GOT3 (cell line): ENCODE measurements at places on chromosomes 4 and X.
A peak's percentile ranks its signal among the peaks of the same experiment; 100 is the strongest.

GRCh38 chr4:4574792-4575191 is 32.9 kb upstream of the STX18 start:
- no peak for DNase-seq

- no peak for DNase-seq
These were observed 191.7 kb upstream of the GPC4 start for GRCh38 chrX:133606990-133607389.

- no peak for DNase-seq
These were observed 84.0 kb upstream of the BMP2K start for GRCh38 chr4:78691971-78692821.

GRCh38 chr4:75848891-75849290 is 53.4 kb downstream of the PPEF2 start:
- peak; percentile 6 for DNase-seq

DNA sequence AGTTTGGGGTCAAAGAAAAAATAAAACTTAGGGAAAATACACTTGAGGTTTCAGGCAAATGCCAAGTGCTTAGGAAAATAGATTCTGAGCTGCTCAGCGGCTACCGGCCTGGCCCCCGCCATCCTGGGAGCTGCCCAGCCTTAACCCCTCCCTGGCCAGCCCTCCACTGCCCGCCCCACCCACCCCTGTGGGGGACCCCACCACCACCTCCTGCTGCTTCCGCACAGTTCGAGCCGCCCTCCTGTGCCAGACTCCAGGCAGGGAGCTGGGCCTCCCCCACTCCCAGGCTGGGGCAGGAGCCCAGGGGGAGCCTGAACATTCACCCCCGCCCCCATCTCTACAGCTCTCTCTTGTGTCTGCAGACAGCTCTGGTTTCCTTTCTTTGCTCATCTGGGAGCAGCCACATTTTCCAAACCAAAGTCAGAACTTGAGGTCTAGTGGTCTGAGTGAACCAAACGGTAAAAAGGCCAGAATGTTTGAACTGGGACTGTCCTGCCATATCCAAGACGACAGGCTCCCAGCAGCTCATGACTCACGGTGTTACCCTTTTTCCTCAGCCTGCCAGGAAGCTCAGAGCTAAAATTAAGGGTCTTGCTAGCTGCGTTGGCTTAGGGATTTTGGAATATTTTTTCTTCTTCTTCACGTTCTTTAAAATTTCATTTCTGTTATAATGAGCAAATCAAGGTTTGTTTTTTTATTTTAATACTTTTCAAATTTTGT is 4.7 kb upstream of the FGFR3 start:
- DNase-seq, result no peak

- no peak for DNase-seq
These were observed 2.2 kb downstream of the GRIA2 start for GRCh38 chr4:157222771-157223160.

GRCh38 chr4:54823616-54824015 is 165.9 kb downstream of the KIT start:
- DNase-seq, result no peak

DNA sequence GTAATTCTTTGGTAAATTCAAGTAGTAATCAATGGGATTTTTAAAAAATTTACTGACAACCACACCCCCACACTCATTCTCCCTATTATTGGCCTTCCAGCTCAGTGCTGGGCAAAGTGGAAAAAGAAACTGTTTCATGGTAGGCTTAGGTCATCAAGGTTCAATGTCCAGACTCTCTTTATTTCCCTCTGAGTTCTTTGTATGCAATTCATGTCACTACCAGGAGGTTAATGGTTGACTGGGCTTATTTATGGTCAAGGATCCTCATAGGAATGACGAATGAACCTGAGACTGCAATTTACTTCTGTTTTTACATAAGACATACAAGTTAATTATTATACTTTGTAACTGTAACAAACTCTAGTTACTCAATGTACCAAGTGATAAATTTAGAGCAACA is 403.2 kb downstream of the KLHL13 start:
- no peak for DNase-seq

- DNase-seq, result no peak
These were observed 46.7 kb downstream of the C4orf46 start for GRCh38 chr4:158624889-158625478.

GRCh38 chr4:38860788-38861424 is 4.3 kb upstream of the TLR6 start:
- DNase-seq, result no peak

DNA sequence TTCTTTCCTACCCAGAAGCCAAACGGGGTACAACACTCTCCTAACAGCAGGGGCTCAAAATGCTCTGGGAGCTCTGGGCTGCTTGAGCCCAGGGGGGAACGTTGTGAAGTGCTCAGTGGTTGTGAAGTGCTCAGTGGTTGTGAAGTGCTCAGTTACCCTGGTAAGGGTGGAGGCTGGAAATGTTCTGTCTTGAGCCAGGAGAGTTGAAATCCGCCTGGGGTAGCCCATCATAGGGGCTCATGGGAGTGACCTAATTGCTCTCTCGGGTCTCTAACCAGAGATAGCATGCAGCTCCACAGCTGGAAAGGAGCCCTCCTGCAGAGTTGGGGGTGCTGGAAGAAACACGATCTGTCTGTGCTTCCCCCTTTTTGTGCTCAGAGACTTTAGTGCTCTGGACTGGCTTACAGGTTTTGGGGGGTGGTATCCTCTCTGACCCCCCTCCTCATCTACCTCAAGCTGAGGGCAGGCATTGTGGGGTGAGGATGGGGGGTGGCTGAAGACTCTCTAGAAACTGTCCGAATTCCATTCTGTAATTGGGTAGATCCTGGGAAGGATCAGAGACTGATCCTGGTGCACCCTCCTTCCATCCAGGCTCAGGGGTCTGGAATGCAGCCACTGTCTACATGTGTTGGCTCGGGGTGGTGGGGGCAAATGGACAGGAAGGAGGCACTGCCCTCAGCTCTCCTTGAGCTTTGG is 2.7 kb downstream of the EFNB1 start:
- DNase-seq, result no peak

- DNase-seq, result no peak
These were observed 389.7 kb upstream of the PABPC4L start for GRCh38 chr4:134591326-134591725.

DNA sequence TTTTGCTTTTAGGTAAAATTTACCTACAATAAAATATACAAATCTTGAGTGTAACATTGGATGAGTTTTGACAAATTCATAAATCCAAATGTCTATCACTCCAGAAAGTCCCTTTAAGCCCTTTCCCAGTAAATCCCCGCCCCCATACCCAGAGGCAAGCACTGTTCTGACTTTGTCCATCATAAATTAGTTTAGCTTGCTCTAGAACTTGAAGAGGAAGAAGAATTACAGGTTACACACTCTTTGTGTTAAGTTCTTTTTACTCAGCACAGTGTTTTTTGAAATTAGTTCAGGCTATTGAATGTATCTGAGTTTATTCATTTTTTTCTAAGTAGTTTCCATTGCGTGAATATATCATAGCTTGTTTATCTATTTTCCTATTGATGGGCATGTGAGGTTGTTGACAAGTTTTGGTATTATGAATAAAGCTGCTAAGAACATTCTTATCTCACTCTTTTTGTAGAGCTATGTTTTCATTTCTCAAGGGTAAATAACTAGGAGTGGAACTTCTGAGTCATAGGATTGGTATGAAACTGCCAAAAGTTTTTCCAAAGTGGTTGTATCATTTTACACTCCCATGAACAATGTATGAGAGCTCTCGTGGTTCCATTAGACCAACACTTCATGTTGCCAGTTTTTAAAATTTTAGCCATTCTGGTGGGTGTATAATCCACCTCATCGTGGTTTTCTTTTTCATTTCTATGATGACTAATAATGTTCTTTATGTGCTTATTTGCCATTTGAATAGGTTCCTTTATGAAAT is 22.4 kb upstream of the HPSE start:
- DNase-seq, result no peak

- DNase-seq, result no peak
These were observed 842.8 kb downstream of the CCSER1 start for GRCh38 chr4:90970021-90970420.

GRCh38 chrX:120452131-120452530 is 17.0 kb downstream of the LAMP2 start:
- DNase-seq, result no peak

- no peak for DNase-seq
These were observed 136.4 kb downstream of the MAPK10 start for GRCh38 chr4:86223472-86223871.

GRCh38 chrX:119647552-119648420 is 41.6 kb upstream of the NKRF start:
- no peak for DNase-seq

DNA sequence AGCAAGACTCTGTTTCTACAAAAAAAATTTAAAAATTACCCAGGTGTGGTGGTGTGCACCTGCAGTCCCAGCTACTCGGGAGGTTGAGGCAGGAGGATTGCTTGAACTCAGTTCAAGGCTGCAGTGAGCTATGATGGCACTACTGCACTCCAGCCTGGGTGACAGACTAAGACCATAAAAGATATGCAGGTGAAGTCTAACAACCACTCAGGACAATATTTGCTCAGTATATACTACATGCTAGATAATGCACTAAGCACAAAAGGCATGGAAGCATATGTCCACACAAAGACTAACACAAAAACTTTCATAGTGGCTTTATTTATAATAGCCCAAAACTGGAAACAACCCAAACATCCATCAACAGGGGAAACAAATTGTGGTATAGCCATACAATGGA is 57.7 kb upstream of the TXK start:
- no peak for DNase-seq

DNA sequence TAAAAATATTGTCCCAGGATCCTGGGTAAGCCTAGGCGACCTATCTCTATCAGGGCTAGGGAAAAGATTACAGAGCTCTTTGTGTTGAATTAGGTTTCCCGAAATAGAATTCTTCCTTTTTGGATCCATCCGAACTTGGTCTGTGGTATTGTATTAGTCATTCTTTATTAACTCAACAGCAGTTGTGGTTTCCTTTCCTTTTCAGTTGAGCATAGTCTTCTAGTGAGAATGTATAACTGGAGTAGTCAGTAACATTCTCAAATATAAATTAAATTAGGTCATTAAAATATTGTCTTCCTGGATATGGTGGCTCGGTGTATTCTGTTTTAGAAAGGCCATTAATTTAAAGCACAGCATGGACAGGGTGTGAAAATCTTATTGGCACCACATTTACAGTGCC is 520.4 kb downstream of the NLGN4X start:
- DNase-seq, result no peak

DNA sequence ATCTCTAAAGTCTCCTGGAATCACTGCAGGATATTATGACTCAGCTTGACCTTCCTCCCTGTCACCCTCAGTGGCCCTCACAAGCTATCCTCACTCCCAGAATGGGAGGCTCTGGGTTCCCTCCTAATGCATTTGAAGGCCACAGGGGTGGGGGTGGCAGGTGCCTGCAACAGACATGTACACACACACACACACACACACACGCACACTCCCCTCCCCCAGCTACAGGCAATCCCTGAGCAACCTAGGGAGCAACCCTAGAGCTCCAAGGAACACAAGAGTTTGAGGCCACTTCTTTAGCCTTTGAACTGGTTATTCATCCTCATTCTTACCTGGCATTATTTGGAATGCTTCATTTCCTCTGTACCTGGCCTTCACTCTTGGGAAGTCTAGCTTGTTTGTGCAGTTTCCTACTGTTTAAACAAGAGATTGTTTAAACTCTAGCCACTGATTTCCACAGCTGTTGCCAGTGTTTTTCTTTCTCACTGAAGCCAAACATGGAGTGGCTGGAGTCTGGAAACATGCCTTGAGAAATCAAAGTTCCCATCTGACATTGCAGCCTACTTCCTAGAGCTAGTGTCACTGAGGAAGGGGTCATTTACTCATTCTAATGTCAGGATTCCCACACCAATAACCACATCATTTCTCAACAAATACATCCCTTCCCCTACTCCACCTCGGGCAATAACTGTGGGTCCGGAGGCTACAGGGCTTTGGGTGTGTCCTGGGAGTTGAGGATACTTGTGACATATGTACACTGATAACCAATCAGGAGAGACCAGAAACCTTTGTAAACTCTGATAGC is 37.7 kb downstream of the MAOA start:
- DNase-seq, result no peak

GRCh38 chr4:152515678-152516077 is 20.2 kb downstream of the FBXW7 start:
- no peak for DNase-seq

GRCh38 chr4:175813821-175814220 is 1.8 kb upstream of the GPM6A start:
- no peak for DNase-seq

DNA sequence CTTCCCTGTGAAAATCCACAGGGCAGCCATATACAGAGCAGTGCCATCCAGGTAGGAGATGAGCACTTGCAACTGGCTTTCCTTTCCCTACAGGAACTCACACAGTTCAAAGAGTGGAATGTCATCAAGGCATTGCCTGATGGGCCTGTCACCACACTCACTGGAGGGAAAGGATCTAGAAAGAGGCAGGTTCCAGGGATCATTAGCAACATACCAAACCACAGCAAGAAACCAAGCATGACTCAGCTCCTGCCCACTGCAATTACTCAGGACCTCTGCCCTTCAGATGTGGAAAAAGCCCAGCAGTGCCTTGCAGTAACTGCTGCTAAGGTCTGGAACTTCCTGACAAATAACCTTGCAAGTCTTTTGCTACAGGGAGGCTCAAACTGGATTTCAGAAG is 101.2 kb downstream of the ZNF674 start:
- no peak for DNase-seq

DNA sequence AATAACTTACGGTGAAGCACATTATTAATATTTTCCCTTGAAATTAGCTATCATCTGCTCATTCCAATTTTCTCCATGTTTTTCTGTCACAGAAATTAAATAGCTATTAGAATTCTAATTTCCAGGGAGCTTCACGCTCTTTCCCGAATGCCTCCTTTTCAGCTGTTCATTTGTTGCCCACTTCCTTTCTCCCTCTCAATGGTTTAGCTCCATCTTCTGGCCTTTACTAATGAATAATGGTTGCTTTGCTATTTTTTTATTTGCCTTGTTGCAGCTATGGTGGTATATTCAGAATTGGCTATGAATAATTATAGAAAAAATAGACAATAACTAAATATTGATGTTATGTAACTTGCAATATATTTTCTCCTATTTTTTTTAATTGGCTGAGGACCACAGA is 70.5 kb downstream of the GRIA2 start:
- no peak for DNase-seq
